K562 (cell line): ENCODE measurements at places on chromosomes 11 and 22.

GRCh38 chr22:39839204-39839603, 54.4 kb downstream of the ENTHD1 start:
- H3K27ac ChIP-seq: peak overlapping the region; percentile 74
- H3K27me3 ChIP-seq: no peaks in the 10 kb centered on the region
- no peaks in the 10 kb centered on the region; the same call in 2 of the 3 replicates for H3K36me3 ChIP-seq
- no peak overlapping the region for H3K4me3 ChIP-seq
- no peak for DNase-seq

GRCh38 chr22:37616201-37617083, 7.8 kb downstream of the GGA1 start:
- no peak for DNase-seq
- H3K27me3 ChIP-seq: no peaks in the 10 kb centered on the region
- no peak overlapping the region for H3K27ac ChIP-seq
- H3K4me3 ChIP-seq: no peak overlapping the region
- H3K36me3 ChIP-seq: peaks cover 63% of the 10 kb centered on the region; the same call in 2 of the 3 replicates
- peaks cover 5% of the 10 kb centered on the region for H3K4me1 ChIP-seq

GRCh38 chr11:12727563-12728211, 53.5 kb downstream of the TEAD1 start:
- H3K4me3 ChIP-seq: no peak overlapping the region
- peaks cover 34% of the 10 kb centered on the region for H3K4me1 ChIP-seq
- no peak for DNase-seq
- H3K27me3 ChIP-seq: no peaks in the 10 kb centered on the region
- no peak overlapping the region for H3K27ac ChIP-seq
- no peaks in the 10 kb centered on the region for H3K36me3 ChIP-seq

GRCh38 chr11:6638429-6638828, 17.2 kb downstream of the DCHS1 start:
- H3K27ac ChIP-seq: no peak overlapping the region
- no peak overlapping the region for H3K4me3 ChIP-seq
- no peaks in the 10 kb centered on the region for H3K27me3 ChIP-seq
- H3K4me1 ChIP-seq: peaks cover 30% of the 10 kb centered on the region
- DNase-seq: peak; percentile 51

DNA sequence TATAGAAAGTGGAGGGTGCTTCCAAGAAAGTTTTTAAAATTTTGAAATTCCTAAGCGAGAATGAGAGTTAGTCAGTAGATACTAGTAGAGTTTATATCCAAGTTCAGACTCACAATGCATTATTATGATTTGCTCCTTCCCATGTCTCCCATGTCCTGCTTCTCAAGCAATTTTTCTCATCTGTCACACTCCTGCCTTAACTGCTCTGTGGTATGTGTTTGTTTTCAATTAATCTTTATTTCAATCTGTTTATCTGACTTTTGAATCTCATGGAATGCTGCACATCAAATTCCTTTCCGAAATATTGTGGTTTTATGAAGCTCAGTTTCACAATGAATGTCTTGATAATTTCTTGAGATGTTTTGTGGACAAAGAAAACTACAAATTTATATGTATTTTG, 18.1 kb downstream of the THY1 start:
- no peak overlapping the region for H3K27ac ChIP-seq
- no peaks in the 10 kb centered on the region for H3K36me3 ChIP-seq
- no peak for DNase-seq
- no peaks in the 10 kb centered on the region for H3K4me1 ChIP-seq
- no peak overlapping the region for H3K4me3 ChIP-seq
- no peaks in the 10 kb centered on the region for H3K27me3 ChIP-seq

GRCh38 chr11:44674809-44675208, 52.0 kb upstream of the TSPAN18 start:
- no peaks in the 10 kb centered on the region for H3K36me3 ChIP-seq
- no peak for DNase-seq
- H3K4me3 ChIP-seq: no peak overlapping the region
- H3K27ac ChIP-seq: no peak overlapping the region
- H3K27me3 ChIP-seq: no peaks in the 10 kb centered on the region; the same call in 1 of the 2 replicates

DNA sequence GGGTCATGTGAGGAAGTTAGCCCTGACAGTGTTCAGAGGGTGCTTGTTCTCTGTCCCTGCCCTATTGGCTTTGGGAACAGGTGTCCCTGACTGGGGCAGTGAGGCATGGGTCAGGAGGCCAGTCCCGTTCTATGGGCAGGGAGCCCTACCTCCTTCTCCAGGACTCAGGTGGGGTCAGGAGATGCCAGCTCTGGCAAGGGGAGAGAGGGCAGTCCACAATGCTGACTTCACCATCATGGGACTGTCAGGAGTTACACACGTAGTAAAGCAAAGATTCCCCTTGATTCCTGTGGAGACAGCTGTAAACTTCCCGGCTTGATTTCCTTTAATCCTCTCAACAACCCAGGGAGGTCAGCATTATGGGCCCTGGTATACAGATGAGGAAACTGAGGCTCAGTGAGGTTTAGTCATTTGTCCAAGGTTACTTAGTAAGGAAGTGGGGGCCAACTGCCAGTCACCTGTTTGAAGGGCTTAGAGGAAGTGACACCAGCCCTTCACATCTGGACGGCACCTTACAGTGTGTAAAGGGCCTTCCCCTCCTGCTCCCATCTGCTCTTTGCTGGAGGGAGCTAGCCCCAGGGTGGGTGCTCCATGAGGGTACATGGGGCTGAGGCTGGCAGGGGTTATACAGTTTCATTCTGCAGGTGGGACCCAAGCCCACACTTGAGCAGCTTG, 11.9 kb downstream of the MICALL1 start:
- H3K36me3 ChIP-seq: peaks cover 19% of the 10 kb centered on the region; the same call in 1 of the 3 replicates
- no peaks in the 10 kb centered on the region; the same call in 2 of the 3 replicates for H3K4me1 ChIP-seq
- DNase-seq: no peak
- H3K27ac ChIP-seq: no peak overlapping the region
- H3K4me3 ChIP-seq: no peak overlapping the region

DNA sequence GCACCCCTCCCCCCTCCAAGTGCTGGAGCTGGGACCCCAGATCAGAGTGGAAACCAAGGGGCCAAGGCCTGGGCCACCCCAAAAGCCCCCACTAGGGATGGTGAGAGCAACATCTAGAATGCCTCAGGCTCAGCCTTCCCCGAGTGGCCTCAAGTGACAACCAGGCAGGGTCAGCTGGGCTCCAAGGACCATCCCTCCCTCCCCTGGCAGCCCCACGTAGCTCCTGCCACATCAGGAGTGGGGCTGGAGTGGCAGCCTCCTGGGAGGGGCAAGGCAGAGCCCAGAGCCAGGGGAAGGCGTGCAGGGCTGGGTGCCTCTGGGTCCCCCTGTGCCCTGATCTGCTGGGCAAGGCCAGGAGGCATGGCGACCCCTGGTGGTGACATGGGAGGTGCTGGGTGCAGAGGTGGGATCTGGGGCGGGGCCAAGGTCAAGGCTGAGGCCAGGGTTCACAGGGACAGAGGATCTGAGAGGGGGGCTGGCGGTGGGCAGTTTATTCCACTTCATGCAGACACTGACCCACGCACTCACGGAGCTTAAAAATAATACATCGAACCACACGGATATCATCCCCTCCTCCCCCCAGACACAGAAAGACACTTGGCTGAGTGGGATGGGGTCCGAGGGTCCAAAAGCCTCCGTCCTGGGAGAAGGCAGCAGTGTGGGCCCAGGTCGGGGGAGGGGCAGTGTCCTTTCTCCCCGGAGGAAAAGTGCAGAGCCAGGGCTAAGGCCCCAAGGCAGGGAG, 15.8 kb upstream of the EHD1 start:
- H3K27ac ChIP-seq: no peak overlapping the region; the same call in 2 of the 3 replicates
- H3K4me3 ChIP-seq: no peak overlapping the region
- DNase-seq: peak; percentile 84
- H3K36me3 ChIP-seq: peaks cover 41% of the 10 kb centered on the region; the same call in 2 of the 3 replicates
- H3K27me3 ChIP-seq: no peaks in the 10 kb centered on the region

DNA sequence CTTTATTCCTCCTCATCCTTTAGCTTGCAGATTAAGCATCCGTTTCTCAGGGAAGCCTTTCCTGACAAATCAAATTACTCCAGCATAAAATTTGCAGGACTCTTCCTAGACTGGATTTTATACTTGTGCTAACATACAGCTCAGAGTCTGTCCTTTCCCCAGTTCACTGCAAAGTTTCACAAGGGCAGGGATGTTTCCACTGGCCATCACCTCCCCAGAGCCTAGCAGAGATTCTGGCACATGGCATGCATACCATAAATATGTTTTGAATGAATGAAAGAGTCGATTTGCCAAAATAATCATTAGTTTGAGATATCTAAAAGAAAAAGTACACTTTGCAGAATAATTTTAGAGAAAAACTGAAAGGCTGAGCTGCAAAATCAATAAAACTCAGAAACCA, 10.6 kb downstream of the MSANTD4 start:
- no peak overlapping the region for H3K4me3 ChIP-seq
- no peaks in the 10 kb centered on the region for H3K4me1 ChIP-seq
- no peaks in the 10 kb centered on the region for H3K27me3 ChIP-seq
- peaks cover 50% of the 10 kb centered on the region for H3K36me3 ChIP-seq
- DNase-seq: no peak

- H3K4me1 ChIP-seq: peaks cover 17% of the 10 kb centered on the region
- H3K4me3 ChIP-seq: 0 out of 2 replicates have a peak overlapping the region, but pooled peaks have one; percentile 19
- H3K27ac ChIP-seq: no peak overlapping the region
- no peaks in the 10 kb centered on the region for H3K27me3 ChIP-seq
- H3K36me3 ChIP-seq: no peaks in the 10 kb centered on the region
Observed at GRCh38 chr22:33921525-33922348, 1.5 kb upstream of the LARGE1 start.

DNA sequence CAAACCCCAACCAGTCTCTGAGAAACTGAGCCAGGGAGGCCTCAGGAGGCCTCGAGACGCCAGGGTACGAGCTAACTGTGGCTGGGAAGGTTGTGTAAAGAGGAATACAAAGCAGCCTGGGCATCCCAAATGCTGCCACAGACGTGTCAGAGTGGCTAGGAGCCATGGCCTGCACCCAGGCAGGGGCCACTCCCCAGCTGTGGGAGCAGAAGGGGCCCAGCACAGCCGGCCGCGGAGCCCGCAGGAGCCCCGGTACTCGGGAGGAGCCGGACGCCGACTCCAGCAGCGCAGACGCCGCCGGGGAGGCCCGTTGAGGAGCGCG, 349.8 kb upstream of the B3GAT1 start:
- peak overlapping the region; percentile 36; the same call in 1 of the 2 replicates for H3K4me3 ChIP-seq
- H3K36me3 ChIP-seq: no peaks in the 10 kb centered on the region
- no peak for DNase-seq
- peaks cover 39% of the 10 kb centered on the region for H3K27me3 ChIP-seq
- no peaks in the 10 kb centered on the region for H3K4me1 ChIP-seq

- H3K27me3 ChIP-seq: no peaks in the 10 kb centered on the region
- no peak overlapping the region for H3K4me3 ChIP-seq
- H3K4me1 ChIP-seq: peaks cover 18% of the 10 kb centered on the region
- H3K27ac ChIP-seq: no peak overlapping the region
Observed at GRCh38 chr11:44576656-44577055, 11.2 kb downstream of the CD82 start.

GRCh38 chr22:37303821-37304274, 21.5 kb downstream of the CYTH4 start:
- peaks cover 49% of the 10 kb centered on the region for H3K4me1 ChIP-seq
- H3K27ac ChIP-seq: peak overlapping the region; percentile 35; the same call in 1 of the 3 replicates
- peak; percentile 43 for DNase-seq
- H3K36me3 ChIP-seq: no peaks in the 10 kb centered on the region; the same call in 2 of the 3 replicates

- peaks cover 34% of the 10 kb centered on the region for H3K27me3 ChIP-seq
- H3K27ac ChIP-seq: no peak overlapping the region
- no peaks in the 10 kb centered on the region for H3K36me3 ChIP-seq
- H3K4me3 ChIP-seq: no peak overlapping the region
- H3K4me1 ChIP-seq: no peaks in the 10 kb centered on the region; the same call in 1 of the 3 replicates
Observed at GRCh38 chr11:6433998-6434660, 6.7 kb downstream of the HPX start.

- DNase-seq: no peak
- H3K27ac ChIP-seq: no peak overlapping the region
- no peak overlapping the region for H3K4me3 ChIP-seq
- no peaks in the 10 kb centered on the region for H3K27me3 ChIP-seq
- no peaks in the 10 kb centered on the region for H3K36me3 ChIP-seq
Observed at GRCh38 chr11:79541466-79541865, 100.6 kb upstream of the TENM4 start.

DNA sequence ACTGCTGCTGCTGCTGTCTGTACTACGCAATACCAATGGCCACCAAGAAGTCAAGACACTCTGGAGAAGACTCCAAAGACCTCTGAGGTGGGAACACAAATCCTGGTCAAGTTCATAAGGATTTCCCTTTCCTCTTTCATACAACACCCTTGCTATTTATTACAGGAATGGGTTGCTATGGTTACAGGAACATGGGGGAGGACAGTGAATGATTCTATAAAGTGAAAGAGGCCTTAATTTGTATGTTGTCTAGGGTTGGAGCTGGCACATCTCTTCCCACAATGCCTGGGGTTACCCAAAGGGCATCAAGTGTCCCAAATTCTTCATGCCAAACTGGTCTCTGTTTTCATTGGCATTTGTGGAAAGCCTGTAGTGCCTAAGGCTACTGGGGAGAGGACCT, 11.4 kb upstream of the SEC14L3 start:
- H3K4me3 ChIP-seq: no peak overlapping the region
- H3K36me3 ChIP-seq: no peaks in the 10 kb centered on the region
- peaks cover 2% of the 10 kb centered on the region; the same call in 1 of the 3 replicates for H3K27me3 ChIP-seq
- no peaks in the 10 kb centered on the region; the same call in 2 of the 3 replicates for H3K4me1 ChIP-seq

GRCh38 chr11:69638941-69639681, 1.8 kb upstream of the CCND1 start:
- peaks cover 11% of the 10 kb centered on the region for H3K27me3 ChIP-seq
- H3K36me3 ChIP-seq: no peaks in the 10 kb centered on the region
- H3K27ac ChIP-seq: no peak overlapping the region
- DNase-seq: peak; percentile 80
- H3K4me3 ChIP-seq: peak overlapping the region; percentile 36
- peaks cover 58% of the 10 kb centered on the region for H3K4me1 ChIP-seq

- H3K4me1 ChIP-seq: peaks cover 49% of the 10 kb centered on the region
- H3K27me3 ChIP-seq: no peaks in the 10 kb centered on the region
- H3K4me3 ChIP-seq: no peak overlapping the region
- no peak overlapping the region for H3K27ac ChIP-seq
Observed at GRCh38 chr11:332651-333480, 12.2 kb upstream of the IFITM3 start.

- no peaks in the 10 kb centered on the region for H3K36me3 ChIP-seq
- no peaks in the 10 kb centered on the region for H3K27me3 ChIP-seq
- no peak overlapping the region for H3K4me3 ChIP-seq
- H3K4me1 ChIP-seq: no peaks in the 10 kb centered on the region
- no peak for DNase-seq
Observed at GRCh38 chr11:6013042-6013441, 6.3 kb upstream of the OR56A4 start.

DNA sequence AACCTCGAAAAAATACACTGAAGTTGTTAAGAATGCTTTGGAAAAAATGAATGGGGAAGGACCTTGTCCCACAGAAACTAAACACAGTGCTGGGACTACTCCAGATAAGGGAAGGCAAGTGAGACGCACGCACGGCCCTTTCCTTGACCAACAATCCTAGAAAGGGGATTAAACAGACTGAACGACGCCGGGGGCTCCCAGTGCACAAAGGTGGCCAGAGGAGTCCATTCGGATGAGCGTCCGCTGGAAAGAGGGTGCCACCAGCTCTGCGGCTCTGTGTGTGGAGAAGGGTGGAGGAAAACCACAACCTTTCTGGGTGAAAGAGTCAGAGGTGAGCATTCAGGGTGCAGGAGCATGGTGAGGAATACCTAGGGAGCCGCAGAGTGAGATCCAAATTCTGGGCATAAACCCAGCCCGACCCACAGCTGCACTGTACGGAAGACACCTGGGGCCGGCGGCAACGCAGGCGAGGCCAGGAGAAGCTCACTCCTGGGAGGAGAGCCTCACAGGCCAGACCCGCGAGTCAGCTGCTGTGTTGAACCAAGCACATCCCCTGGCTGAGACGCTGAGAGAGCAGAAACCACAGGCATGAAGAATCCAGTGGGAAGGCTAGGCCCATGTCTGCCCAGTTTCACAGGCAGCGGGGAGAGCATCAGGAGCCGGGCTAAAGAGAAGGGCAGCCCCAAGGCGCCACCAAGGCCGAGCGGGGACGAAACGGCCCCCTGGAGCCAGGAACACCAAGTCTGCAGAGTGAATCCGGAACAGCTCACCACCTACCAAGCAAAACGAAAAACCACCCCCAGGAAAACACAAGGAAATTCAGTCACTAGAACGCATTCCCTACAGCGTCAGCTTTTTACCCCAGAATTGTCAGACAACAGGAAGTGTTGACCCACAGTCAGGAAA, 177.1 kb downstream of the BRD1 start:
- peaks cover 7% of the 10 kb centered on the region; the same call in 1 of the 3 replicates for H3K4me1 ChIP-seq
- no peak overlapping the region for H3K4me3 ChIP-seq
